Stimulated activated effector memory CD8-positive, alpha-beta T cell treated with anti-CD3 and anti-CD28 coated beads, Interleukin-12 subunit alpha, Interleukin-12 subunit beta, amount 100 ng/mL, for 72 hours (primary cell): ENCODE measurements at places on chromosomes 11 and 22.

DNA sequence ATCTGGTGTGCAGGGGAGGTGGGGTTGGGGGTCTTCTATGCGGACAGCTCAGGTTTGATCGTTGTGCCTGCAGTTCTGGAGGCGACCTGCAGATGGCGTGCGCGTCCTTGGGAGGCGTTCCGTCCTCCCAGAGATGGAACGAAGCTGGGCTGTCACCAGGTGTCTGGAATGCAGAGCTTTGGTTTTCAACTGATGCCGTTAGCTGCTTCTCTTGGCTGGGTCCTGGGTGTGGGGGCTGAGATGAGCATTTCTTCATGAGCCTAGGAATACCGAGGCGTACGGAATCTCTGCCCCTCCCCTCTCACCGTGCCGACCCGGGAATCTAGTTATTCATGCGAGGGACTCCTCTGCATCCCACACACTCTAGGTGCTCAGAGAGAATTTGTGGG, 98.6 kb downstream of the CEP164 start:
- peak; percentile 89 for DNase-seq

- DNase-seq, result no peak
These were observed 3.8 kb downstream of the OR10S1 start for GRCh38 chr11:123973816-123974215.

DNA sequence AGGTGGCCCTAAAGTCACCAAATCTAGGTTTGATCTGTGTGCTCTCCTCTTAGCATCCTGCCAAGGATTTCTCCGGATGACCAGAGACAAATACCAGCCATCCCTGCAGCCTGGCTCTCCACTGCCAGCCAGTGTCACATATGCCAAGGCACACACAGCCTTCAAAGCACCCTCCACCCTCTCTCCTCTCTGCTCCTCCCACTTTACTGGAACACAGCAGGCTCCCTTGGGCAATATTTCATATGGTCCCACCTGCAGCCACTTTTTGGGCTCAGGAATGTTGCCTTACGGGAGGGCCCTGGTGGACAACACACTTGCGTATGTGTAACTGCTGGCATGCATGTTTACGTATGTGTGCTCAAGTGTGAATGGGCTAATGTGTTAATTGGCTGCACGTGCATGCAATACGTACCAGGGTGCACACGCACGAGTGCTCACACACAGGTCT, 183.9 kb downstream of the CEP164 start:
- DNase-seq, result no peak

GRCh38 chr11:123188508-123189165, 6.4 kb downstream of the CLMP start:
- DNase-seq, result no peak
